ENCODE measurements at places on chromosomes 2 and 18.

GRCh38 chr18:40907842-40908241 lies 1047.2 kb upstream of the PIK3C3 start:
- DNase-seq = no peak

DNA sequence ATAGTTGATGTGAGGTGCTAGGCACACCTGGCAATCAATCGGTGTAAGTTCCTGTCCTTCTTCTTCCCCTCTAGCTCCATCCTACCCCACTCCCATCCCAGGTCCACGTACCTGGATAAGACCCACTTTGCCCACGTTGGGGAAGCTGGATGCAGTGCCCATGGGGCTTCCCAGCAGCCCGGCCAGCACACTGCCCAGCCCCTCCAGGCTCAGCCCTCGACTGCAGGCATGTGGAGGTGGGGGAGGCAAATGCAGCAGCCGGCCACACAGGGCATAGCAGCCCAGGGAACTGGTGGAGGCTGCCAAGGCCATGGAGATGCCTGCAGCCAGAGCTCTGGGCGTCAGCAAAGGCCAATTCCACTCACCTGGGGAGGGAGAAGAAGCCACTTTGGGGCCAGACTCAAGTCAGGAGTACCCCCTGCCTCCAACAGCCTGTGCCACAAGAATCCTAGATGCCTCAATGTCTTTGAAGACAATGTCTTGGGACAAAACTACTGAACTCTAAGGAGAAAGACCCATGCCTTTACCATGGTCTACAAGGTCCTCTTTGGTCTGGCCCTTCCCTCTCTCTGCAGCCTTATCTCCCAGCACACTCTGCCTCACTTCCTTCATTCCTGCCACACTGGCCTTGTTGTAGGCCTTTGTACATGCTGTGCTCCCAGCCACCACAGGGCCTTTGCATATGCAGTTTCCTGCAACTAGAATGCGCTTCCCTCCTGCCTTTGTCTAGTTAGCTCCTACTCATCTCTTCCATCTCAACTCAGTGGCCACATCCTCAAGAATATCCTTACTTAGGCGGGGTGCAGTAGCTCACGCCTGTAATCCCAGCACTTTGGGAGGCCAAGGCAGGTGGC lies 4.5 kb downstream of the SLC23A3 start:
- DNase-seq = no peak

DNA sequence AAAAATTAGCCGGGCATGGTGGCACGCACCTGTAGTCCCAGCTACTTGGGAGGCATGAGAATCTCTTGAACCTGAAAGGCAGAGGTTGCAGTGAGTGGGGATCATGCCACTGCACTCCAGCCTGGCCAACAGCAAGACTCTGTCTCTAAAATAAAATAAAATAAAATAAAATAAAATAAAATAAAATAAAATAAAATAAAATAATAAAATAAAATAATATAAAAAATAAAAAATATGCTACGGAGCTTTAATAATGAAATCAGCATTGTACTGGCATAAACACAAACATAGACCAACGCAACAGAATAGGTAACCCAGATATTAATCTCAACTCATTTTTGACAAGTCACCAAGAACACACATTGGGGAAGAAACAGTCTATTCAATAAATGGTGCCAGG lies 973.4 kb upstream of the SOX11 start:
- DNase-seq = no peak

DNA sequence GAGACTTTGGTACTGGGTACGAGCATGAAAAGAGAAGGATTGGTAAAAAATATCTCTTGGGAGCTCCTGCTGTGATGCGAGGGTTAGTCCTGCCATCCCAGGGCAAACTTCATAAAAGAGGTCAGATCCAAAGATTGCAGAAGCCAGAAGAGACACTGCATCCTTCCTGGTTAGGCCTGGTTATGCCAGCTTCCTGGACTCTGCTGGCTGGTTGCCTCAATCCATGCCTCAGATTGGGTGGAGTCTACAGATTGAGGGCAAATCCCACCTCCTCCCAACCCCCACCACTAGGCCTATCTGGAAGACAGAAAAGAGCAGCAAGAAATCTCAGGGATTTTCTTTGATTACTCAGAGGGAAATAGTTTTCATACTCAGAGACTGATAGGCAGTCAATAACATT lies 5.3 kb upstream of the ACADL start:
- DNase-seq = no peak

- DNase-seq = no peak
These were observed 111.8 kb downstream of the EPB41L3 start for GRCh38 chr18:5431836-5432575.

DNA sequence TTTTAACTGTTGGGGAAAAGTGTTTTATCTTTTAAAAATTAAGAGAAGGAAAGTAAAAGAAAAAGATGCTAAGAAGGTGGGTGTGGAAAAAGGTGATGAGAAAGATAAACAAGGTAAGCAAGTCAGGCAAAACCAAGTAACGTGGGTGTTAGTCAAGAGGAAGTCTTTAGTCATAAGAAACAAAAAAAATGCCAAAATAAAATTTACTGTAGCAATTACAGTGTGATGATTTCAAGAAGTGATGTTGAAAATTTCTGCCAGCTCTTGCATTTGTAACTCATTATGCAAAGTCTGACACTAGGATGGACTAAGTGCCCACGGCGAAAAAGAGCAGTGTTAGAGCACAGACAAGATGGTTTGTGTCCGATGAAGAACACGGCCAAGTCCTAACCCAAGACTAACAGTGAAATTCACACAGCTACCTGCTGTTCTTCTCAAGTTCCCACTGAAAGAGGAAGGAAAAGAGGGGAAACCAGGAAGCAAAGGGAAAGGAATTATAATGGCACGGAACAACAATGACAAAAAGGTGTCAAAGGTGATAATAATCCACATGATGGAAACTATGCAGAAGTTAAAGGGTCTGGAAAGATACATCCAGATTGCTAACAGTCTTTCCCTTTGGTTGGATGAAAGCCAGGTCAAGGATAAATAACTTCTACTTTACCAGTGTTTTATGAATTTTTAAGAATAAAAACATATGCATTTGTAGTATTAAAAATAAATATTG lies 34.1 kb downstream of the NOL10 start:
- DNase-seq = no peak

- no peak for DNase-seq
These were observed 301.8 kb downstream of the TRIB2 start for GRCh38 chr2:13018490-13018889.

DNA sequence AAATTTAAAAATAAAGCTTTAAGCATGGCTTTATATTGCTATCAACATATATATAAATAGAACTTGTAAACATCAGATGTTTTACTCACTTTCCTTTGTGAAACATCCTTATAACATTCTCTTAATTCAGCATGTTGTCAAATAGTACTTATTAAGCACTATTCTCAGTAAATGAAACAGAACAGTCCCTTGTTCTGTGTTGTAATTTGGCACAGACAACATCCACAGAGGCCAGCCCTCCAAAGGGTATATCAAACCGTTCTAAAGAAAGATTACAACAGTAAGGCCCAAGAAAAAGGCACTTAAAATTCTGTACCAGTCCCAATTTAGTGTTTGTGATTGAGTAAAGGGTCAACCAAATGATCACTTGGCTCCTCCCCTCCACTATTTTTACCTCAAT lies 46.0 kb downstream of the GAREM1 start:
- no peak for DNase-seq

DNA sequence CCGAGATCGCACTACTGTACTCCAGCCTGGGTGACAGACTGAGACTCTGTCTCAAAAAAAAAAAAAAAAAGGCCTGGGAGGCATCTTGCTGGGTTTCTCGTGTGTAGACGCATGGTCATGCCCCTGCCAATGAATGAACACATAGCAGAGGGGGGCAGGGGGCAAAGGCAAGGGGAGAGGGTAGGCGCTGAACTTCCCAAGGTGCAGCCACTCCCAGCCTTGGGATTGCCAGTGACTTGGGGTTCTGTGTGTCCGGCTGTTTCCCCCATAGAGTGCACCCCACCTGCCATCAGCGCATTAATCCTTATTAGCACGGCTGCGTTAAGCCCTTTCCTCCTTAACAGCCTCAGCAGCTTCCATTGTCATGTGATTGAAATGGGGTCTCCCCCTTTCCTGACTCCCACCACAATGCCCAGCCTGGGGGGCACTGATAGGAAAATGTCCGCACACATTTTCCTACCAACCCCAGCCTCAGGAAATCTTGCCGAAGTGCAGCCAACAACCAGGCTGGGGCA lies 225.8 kb downstream of the CELF4 start:
- no peak for DNase-seq

DNA sequence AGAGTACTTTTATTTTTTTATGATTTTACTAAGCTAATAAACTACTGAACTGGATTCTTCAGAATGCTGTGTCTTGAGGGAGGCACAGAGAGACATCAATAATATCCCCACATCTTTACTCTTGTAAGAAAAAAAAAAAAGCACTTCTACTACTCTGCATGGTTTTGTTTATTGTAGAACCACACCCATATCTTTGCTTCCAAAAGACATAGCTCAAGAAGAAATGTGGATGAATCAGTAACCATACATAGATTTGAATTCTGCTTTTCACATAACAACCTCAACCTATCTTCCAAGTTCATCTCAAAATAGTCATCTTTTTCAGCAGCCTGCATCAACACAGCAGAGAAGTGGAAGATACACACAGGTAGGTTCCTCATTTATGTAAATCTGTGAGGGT lies 12.2 kb upstream of the COL5A2 start:
- no peak for DNase-seq

- DNase-seq = no peak
These were observed 4.6 kb downstream of the CD8A start for GRCh38 chr2:86786001-86786536.

DNA sequence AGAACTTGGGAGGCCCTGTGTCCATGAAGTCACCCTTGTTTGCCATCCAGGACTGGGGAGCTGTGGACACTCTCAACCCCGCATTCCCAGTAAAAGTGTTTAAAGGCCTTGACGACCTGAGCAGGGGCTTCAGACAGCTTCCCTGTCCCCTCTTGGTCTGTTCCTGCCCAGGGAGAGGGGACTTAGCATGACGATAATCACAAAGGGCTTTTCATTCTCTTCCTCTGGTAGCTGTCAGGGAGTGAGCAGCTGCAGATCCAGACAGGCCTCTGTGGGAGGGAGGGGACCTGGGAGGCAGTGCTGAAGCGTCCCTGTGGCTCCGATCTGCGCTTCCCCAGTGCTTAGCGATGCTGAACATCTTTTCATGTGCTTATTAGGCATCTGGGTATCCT lies 77.8 kb upstream of the HS6ST1 start:
- no peak for DNase-seq

- DNase-seq = peak; percentile 12
These were observed 44.7 kb downstream of the TTR start for GRCh38 chr18:31636387-31636786.

GRCh38 chr2:70360661-70361270 lies 58.9 kb upstream of the FAM136A start:
- no peak for DNase-seq

DNA sequence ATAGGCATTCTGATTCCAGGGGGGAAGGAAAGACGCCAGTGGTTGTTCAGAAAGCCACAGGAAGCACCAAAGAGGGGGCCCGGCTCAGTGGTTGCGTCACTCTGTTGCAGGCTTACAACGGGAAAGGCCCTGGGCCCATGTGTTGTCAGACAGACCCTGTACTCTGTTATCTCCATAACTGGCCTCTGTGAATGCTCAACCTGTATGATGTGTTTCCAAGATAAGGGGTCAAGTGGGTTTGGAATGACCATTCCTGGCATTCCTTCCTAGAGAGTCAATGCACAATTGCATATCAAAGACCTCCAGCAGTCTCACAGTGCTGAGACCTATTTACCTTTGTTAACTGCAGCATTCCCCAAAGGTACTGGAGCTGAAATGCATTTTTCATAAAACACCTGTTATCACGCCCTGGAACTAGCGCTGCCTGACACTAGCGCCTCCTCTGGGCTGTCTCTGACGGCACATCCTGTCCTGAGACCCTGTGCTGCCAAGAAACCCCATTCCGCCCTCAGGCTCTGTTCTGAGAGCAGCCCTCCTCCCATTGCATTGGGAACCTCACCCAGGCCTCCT lies 13.2 kb upstream of the LRRFIP1 start:
- no peak for DNase-seq

GRCh38 chr2:166256896-166257295 lies 118.8 kb downstream of the SCN9A start:
- DNase-seq = no peak

GRCh38 chr2:200422532-200423261 lies 87.2 kb downstream of the KCTD18 start:
- DNase-seq = no peak

DNA sequence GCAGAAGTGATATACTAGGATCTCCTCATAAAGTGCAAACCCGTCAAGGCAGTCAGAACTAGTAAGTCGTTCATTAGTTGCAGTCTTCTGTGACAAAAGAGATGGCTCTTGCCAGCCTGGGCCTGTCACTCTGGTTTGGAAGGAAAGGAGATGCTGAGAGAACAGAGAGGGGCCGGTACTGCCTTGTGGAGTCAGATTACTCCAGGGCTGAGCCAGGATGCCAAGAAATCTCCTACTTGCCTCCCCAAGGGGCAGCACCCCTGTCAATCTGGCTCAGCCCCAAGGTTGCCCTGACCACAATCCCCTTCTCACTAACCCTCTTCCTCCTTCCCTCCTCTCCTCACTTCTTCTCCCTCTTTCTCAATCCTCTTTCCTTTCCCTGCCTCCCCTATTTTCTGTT lies 62.9 kb upstream of the ASPRV1 start:
- no peak for DNase-seq

DNA sequence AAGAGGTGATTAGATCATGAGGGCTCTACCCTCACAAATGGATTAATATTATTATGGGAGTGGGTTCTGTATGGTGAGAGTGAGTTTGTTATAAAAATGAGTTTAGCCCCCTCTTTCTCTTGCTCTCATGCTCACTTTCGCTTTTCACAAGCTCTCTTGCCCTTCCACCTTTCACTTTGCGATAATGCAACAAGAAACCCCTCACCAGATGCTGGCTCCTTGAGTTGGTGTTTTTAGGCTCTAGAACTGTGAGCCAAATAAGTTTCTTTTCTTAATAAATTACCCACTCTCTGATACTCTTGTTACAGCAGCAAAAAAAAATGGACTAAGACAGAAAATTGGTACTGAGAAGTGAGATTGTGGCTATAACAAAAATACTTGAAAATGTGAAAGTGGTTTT lies 106.5 kb downstream of the EHBP1 start:
- no peak for DNase-seq

Data from RKO (cell line).